Prostate gland (tissue), 2 donors: ENCODE measurements at places on chromosomes 6 and 20. TPM values are rescaled to one million over a fixed set of nuclear protein-coding genes. Genes with fewer than 3 reads are reported as not detected.

- H3K4me3 ChIP-seq, result no peak overlapping the region
- DNase-seq, result no peak
- no peaks in the 10 kb centered on the region for H3K4me1 ChIP-seq
Measured at GRCh38 chr20:54549658-54550326, 74.4 kb downstream of the DOK5 start.

- no peak overlapping the region for H3K27ac ChIP-seq
- H3K4me1 ChIP-seq, result no peaks in the 10 kb centered on the region
- DNase-seq, result no peak
Measured at GRCh38 chr6:24874776-24875533, 60.8 kb downstream of the RIPOR2 start.

DNA sequence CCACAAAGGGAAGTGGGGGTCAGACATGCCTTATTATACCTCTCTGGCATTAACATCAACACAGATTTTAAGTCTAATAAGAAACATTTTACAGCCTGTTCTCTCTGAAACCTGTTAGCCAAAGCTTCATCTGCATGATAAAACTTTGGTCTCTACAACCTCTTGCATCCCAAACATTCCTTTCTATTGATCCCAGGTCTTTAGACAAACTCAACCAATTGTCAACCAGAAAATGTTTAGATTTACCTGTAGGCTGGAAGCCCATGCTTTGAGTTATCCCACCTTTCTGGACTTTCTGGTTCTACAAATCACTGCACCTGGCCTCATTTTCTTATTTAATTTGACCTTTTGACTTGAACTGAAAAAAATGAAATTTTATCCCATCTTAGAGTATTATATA lies 20.8 kb downstream of the MCM8 start:
- peaks cover 11% of the 10 kb centered on the region for H3K4me1 ChIP-seq
- no peak overlapping the region for H3K4me3 ChIP-seq
- no peaks in the 10 kb centered on the region for H3K36me3 ChIP-seq
- no peaks in the 10 kb centered on the region for H3K27me3 ChIP-seq
- DNase-seq, result no peak

- H3K4me3 ChIP-seq, result no peak overlapping the region
- no peaks in the 10 kb centered on the region for H3K27me3 ChIP-seq
- H3K27ac ChIP-seq, result no peak overlapping the region
Measured at GRCh38 chr20:34768096-34768495, 57.4 kb downstream of the NCOA6 start.

- no peaks in the 10 kb centered on the region for H3K27me3 ChIP-seq
- no peak overlapping the region for H3K4me3 ChIP-seq
- H3K27ac ChIP-seq, result peak overlapping the region; percentile 73
- no peak for DNase-seq
- H3K4me1 ChIP-seq, result peaks cover 41% of the 10 kb centered on the region
Measured at GRCh38 chr20:57661746-57662455, 41.7 kb upstream of the ZBP1 start.

DNA sequence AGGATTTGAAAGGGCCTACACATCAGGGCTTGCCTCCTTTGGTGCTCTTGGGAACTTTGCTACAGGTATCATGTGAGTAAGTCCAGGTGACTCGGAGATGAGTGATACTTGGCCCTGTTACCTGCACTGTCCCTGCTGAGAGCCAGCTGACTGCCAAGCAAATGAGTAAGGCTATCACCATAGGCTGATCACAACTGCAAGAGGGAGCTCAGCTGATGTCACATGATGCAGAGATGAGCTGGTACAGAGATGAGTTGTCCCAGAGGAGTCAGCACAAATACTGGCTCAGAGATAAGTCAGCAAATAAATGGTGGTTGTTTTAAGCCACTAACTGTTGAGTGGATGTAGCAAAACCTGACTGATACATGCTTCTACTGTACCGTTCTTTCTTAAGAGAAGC lies 41.4 kb downstream of the LAMP5 start:
- no peak overlapping the region for H3K4me3 ChIP-seq
- H3K27ac ChIP-seq, result no peak overlapping the region
- H3K36me3 ChIP-seq, result no peaks in the 10 kb centered on the region
- H3K27me3 ChIP-seq, result no peaks in the 10 kb centered on the region
- no peak for DNase-seq

DNA sequence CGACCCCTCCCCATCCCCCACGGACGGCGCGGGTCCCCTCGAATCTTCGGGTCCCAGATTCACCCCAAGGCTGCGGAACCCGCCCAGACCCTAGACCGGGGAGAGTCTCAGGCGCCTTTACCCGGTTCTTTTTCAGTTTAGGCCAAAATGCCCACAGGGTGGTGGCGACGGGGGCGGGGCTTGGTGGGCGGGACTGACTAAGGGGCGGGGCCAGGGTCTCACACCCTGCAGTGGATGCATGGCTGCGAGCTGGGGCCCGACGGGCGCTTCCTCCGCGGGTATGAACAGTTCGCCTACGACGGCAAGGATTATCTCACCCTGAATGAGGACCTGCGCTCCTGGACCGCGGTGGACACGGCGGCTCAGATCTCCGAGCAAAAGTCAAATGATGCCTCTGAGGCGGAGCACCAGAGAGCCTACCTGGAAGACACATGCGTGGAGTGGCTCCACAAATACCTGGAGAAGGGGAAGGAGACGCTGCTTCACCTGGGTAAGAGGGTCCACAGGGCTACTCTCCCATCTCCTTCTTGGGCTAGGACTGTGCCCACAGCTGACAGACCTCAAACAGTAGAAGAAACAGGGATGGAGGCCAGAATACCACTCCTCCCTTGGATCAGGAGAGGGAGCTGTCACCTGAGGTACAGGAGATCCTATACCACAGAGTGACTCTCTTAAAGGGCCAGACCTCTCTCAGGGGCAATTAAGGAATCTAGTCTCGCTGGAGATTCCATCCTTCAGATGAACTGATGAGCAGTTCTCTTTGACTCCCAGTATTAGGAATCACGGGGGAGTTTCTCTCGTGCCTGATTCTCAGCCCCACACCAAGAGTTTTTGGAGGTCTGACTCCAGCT lies 942 bp downstream of the HLA-E start:
- peak overlapping the region; percentile 69 for H3K4me3 ChIP-seq
- peak overlapping the region; percentile 96 for H3K27ac ChIP-seq
- H3K27me3 ChIP-seq, result no peaks in the 10 kb centered on the region

- DNase-seq, result no peak
- H3K27me3 ChIP-seq, result no peaks in the 10 kb centered on the region
- no peaks in the 10 kb centered on the region for H3K4me1 ChIP-seq
- H3K36me3 ChIP-seq, result no peaks in the 10 kb centered on the region
- no peak overlapping the region for H3K27ac ChIP-seq
- H3K4me3 ChIP-seq, result no peak overlapping the region
Measured at GRCh38 chr6:157541618-157542413, 160.8 kb downstream of the ZDHHC14 start.

GRCh38 chr6:136262940-136263339 lies 12.8 kb upstream of the MTFR2 start:
- H3K4me1 ChIP-seq, result no peaks in the 10 kb centered on the region
- H3K4me3 ChIP-seq, result no peak overlapping the region
- H3K36me3 ChIP-seq, result no peaks in the 10 kb centered on the region
- no peak for DNase-seq

- H3K4me1 ChIP-seq, result no peaks in the 10 kb centered on the region
- H3K4me3 ChIP-seq, result no peak overlapping the region
- DNase-seq, result no peak
- no peaks in the 10 kb centered on the region for H3K27me3 ChIP-seq
Measured at GRCh38 chr6:166800137-166800536, 156.2 kb downstream of the RNASET2 start.

GRCh38 chr6:90445533-90446108 lies 141.3 kb downstream of the MAP3K7 start:
- no peak overlapping the region for H3K27ac ChIP-seq
- H3K27me3 ChIP-seq, result no peaks in the 10 kb centered on the region
- no peak for DNase-seq

- H3K27me3 ChIP-seq, result no peaks in the 10 kb centered on the region
- peak; percentile 79 for DNase-seq
- peak overlapping the region; percentile 91 for H3K4me3 ChIP-seq
- H3K36me3 ChIP-seq, result no peaks in the 10 kb centered on the region
Measured at GRCh38 chr20:10671919-10672623, 1.7 kb downstream of the JAG1 start.

DNA sequence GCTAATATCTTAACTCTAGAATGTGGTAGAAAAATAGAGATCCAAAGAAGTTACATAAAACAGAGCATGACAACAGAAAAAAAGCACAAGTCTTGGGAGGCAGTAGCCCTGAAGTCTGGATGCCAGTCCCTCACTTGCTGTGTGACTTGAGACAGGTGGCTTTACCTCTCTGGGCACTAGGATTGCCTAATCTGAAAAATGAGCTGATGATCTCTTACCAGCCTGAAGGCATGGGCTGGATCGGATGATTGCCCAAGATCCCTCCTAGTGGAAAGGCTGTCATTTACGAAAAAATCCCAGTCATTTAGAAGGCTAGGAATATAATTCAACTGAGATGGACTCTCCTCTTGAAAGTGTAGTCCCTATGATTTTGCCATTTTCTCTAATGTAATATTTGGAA lies 10.9 kb upstream of the GCM1 start:
- H3K4me3 ChIP-seq, result no peak overlapping the region
- H3K27me3 ChIP-seq, result no peaks in the 10 kb centered on the region
- H3K4me1 ChIP-seq, result no peaks in the 10 kb centered on the region
- no peak overlapping the region for H3K27ac ChIP-seq
- no peaks in the 10 kb centered on the region for H3K36me3 ChIP-seq
- DNase-seq, result no peak

DNA sequence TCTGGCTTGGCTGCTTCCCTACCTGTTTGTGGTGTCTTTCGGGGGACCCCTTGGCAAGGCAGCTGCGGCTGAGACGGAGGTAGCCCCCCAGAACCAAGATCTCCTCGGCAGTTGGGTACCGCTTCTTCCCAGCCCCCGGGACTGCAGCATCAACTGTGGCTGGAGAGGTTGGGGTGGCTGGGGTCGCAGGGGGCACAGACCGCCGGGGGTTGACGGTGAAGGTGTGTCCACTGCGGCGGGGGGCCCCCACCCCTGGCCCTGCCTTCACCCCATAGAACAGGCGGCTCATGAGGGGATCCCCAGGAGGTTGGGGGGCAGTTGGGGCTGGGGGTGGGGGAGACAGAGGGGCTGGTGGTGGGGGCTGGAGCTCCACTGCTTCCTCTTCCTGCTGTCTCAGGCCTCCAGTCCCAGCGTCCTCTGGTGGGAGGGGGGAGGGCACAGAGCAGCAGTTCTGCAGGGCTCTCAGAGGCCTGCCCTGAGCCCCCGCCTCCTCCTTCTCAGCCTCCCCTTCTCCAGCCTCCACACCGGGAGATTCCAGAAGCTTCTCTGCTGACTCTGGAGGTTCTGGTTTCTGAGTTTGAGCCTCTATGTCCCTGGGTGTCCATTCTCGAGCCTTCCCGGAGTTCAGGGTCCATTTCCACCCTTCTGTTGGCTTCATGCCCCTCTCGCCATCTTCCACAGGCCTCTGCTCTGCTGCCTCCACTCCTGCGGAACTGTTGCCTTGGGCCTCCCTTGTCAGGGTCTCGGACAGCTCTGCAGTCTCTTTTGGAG lies 1.9 kb downstream of the PPP1R18 start:
- H3K27me3 ChIP-seq, result no peaks in the 10 kb centered on the region
- peak overlapping the region; percentile 88 for H3K4me3 ChIP-seq
- no peaks in the 10 kb centered on the region for H3K36me3 ChIP-seq

DNA sequence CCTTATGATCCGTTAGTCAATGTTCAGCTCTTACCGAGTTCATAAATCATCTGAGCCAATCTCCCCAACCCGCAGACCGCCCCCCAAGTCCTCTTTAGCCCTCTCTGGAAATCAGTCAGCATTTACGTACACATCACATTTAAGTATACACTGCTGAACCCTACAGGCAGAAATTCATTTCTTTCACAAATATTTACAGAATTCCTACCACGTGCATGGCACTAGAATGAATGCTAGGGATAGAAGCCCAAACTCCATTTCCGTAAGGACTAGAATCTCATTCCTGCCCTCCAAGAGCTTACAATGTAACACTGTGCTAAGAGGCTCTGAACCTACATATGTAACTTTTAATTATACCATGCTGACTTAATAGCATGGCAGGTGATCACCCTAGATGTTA lies 1.8 kb downstream of the OSER1 start:
- no peak for DNase-seq
- peaks cover 2% of the 10 kb centered on the region for H3K4me1 ChIP-seq
- H3K27me3 ChIP-seq, result no peaks in the 10 kb centered on the region
- no peak overlapping the region for H3K4me3 ChIP-seq
- H3K36me3 ChIP-seq, result no peaks in the 10 kb centered on the region

DNA sequence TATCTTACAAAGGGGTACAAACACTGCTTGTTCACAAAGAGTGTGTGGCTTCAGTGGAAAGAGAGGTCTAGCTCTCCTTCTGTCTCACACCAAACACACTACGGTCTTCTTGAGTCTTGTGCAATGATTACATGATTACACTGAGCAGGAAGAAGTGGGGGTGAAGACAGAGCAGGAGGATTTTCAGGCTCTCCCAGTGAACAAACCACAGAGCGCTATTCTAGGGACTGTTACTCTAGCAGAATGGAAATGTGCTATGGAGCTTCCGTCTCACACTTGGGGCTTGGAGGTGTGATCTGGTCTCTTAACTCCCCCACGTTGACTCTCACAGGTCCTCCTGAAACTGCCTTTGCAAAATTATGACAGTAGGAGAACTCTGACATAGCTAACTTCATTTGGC lies 203.4 kb downstream of the MYLK4 start:
- H3K4me1 ChIP-seq, result no peaks in the 10 kb centered on the region
- H3K4me3 ChIP-seq, result no peak overlapping the region
- no peaks in the 10 kb centered on the region for H3K27me3 ChIP-seq
- H3K27ac ChIP-seq, result no peak overlapping the region
- no peak for DNase-seq

DNA sequence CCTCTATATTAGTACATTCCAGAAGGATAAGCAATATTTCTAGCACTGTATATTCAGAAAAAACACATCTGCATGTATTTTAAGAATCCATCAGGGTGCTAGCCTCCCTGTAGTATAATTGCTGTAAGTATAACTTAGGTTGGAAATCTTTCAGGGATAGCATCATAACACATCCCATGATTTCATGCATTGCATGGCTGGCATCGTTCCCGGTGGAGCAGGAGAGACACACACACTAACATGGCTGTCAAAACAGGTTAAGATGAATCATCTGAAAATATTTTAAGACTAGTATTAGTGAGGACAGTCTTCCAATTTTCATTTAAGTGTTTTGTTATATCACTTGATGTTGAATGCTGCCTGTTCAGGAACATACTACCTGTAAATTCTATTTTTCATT lies 32.1 kb upstream of the CENPW start:
- H3K4me3 ChIP-seq, result no peak overlapping the region
- no peaks in the 10 kb centered on the region for H3K27me3 ChIP-seq
- no peak overlapping the region for H3K27ac ChIP-seq
- no peak for DNase-seq
- H3K4me1 ChIP-seq, result no peaks in the 10 kb centered on the region
- no peaks in the 10 kb centered on the region for H3K36me3 ChIP-seq

The ZNF334 gene
- total RNA-seq, result 23.3 TPM

The OR2J3 gene
- 0.09 TPM for total RNA-seq
